ENCODE measurements at places on chromosomes 11 and 22.

DNA sequence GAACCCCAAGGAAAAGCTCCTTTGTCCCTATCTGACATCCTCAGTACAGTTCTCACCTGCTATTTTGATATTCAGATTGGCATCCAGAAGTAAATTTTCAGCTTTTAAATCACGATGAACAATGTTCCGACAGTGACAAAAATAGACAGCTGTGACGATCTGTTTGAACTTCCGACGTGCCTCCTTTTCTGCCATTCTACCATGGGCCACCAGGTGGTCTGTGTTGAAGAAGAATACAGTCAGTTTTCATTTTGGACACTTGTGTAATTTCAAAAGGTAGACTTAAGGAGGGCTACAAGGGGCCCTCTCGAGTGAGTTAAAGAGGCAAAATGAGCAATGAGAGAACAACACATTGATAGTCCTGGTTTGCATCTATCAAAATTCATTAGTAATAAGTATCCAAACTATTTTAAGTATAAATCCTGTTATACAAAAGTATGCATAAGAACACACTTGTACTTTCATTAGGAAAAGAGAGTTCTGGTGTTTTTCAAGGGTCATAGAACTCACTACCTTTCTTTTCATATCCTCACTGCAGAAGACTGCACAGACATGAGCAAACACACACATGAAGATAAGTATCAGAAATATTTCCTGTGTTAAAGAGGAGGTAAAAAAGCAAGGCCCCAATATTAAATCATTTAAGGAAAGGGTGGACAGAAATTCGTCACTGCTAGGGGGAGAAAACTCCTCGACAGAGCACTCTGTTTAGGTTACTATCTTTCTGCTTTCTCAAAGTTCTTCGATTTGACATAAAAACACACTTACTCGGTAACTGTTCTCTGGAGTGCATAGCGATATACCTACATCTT lies 89.9 kb upstream of the APOA1 start:
- no peak for DNase-seq

DNA sequence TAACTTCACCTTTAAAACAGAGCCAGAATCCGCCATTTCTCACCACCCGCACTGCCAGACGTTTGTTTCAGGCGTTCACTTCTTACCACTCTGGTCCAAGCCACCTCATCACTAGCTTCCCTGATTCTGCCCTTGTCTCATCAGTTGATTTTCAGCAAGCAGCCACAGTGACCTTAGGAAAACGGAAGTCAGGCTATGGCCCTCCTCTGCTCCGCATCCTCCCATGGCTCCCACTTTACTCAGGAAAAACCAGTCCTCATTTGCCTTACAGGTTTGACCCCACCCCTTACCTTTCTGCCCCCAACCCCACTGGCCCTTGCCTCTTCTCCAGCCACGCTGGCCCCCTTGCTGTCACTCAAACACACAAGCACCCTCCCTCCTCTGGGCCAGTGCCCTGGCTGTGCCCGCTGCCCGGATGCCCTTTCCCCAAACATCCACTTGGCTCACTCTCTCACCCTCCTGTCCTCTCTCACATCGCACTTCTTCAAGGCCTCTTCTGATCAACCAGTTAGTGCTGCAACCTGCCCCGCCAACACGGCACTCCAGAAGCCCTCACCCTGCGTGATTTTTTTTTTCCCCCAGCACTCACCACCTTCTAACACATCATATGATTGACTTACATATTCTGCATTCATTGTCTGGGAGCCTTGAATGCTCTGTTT lies 18.9 kb downstream of the TPST2 start:
- no peak for DNase-seq

GRCh38 chr11:1943576-1943975 lies 3.6 kb upstream of the MRPL23 start:
- no peak for DNase-seq

DNA sequence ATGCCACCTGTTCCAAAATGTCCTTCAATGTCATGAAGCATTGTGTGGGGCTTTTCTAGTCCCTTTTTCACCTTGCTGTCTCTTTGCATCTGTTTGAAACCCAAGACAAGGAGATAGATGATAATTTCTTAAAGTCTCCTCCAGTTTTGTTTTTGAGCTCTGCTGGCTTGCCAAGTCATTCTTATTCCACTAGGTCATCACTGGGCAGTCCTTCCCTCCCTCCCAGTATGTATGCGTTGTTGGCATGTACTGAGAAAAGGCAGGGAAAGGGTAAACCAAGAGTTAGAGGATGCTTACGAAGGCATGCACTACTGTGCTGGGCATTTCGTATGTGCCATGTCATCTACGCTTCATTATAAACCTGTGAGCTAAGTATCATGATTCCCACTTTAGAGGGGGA lies 78.6 kb downstream of the PARVA start:
- no peak for DNase-seq

- DNase-seq: no peak
These were observed 91.3 kb downstream of the RNF169 start for GRCh38 chr11:74839971-74840370.
